ENCODE measurements at places on chromosomes 1 and 21.

DNA sequence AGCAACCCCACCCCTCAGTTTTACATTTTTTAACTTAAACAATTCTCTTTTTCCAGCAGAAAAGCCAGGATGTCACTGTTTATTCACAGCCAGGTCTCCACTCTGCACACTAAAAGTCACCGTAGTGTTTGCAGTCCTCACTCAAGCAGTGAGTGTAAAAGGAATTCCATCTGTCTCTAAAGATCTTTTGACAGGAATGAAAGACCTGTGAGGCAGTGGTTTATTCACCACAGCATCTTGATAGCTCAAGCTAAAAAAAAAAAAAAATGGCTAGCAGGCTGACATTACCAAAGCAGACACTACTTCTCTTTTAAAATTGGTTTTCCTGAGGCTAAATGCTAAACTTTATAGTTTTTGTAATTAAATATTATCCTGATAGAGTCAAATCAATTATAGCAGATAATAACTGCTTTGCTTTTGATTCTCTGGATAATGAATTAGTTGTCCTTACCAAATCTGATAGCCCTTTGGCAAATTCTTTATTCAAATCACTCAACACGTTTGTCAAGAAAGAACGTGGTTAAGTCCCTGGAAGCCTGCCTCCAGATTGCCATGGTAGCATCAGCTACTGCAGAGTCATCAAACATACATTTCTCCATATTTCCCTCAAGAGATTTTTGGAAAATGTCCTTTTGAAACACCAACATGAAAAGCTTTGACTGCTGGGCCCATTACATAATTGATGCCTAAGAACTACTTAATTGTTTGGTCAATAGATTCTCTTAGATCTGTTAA is 22.2 kb upstream of the SLC5A9 start:
- no peak overlapping the region for H3K27ac ChIP-seq
- H3K4me3 ChIP-seq: no peak overlapping the region
- no peaks in the 10 kb centered on the region for H3K36me3 ChIP-seq
- no peak for DNase-seq
- H3K27me3 ChIP-seq: no peaks in the 10 kb centered on the region
- H3K4me1 ChIP-seq: no peaks in the 10 kb centered on the region

DNA sequence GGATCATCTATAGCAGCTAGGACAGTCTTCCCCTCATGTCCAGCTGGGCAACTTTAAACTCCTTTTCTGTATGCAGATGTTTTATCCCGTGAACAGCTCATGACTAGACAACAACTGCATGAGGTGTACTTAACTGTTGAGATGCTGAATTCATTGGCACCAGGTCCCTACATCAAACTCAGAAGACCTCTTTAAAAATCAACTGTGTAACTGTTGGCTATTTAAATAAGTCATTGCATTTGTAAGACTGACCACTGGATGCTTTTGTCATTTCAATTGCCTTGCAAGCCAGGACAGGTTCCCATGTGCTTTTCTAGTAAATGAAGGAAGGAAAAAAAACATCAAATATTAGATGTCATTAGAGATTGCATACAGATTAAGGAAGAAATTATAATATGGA is 28.3 kb upstream of the GORAB start:
- no peak overlapping the region for H3K27ac ChIP-seq
- H3K27me3 ChIP-seq: no peaks in the 10 kb centered on the region
- no peak overlapping the region for H3K4me3 ChIP-seq
- H3K4me1 ChIP-seq: no peaks in the 10 kb centered on the region
- DNase-seq: no peak

DNA sequence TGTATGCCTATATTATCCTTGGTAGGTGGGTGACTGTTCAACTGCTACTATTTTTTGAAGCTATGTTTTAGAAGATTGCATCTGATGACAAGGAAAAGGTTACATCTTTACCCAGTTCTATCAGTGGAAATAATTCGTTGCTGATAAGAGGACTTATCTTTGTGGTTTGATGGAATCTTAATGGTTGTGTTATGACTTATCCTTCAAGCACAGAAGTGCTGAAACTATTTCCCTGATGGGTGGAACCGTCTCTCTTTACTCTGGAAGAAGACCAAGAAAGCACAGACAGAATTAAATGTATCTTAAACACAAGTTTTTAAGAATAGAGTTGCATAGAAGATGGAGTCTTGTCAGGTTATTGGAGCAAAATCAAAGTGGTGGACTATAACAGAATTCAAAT is 437.7 kb upstream of the KAZN start:
- DNase-seq: no peak
- H3K36me3 ChIP-seq: no peaks in the 10 kb centered on the region
- no peaks in the 10 kb centered on the region for H3K4me1 ChIP-seq

DNA sequence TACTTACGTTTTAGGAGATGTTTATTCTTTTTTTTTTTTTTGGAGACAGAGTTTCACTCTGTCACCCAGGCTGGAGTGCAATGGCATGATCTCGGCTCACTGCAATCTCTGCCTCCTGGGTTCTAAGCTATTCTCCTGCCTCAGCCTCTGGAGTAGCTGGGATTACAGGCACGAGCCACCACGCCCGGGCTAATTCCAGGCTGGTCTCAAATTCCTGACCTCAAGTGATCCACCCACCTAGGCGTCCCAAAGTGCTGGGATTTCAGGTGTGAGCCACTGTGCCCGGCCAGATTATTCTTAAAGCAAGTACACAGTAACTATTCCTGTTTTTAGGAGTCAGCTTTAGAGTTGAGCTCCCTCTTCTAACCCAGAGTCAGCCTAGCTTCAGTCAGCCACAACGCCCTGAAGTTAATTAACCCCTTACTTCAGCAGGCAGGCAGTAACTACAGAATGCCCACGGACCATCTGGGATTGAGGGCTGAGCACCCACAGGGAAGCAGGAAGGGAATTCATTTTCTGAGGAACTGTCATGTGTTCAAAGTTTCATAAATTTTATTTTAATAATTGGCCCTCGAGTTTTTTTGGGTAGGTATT is 5.3 kb upstream of the ID3 start:
- DNase-seq: peak; percentile 35
- H3K27me3 ChIP-seq: no peaks in the 10 kb centered on the region
- no peaks in the 10 kb centered on the region for H3K36me3 ChIP-seq
- no peak overlapping the region for H3K4me3 ChIP-seq
- H3K27ac ChIP-seq: peak overlapping the region; percentile 85

GRCh38 chr1:85313888-85314696 is 37.7 kb upstream of the BCL10 start:
- no peaks in the 10 kb centered on the region for H3K27me3 ChIP-seq
- no peak overlapping the region for H3K4me3 ChIP-seq
- no peaks in the 10 kb centered on the region for H3K36me3 ChIP-seq
- H3K27ac ChIP-seq: no peak overlapping the region
- H3K4me1 ChIP-seq: peaks cover 1% of the 10 kb centered on the region
- DNase-seq: no peak

DNA sequence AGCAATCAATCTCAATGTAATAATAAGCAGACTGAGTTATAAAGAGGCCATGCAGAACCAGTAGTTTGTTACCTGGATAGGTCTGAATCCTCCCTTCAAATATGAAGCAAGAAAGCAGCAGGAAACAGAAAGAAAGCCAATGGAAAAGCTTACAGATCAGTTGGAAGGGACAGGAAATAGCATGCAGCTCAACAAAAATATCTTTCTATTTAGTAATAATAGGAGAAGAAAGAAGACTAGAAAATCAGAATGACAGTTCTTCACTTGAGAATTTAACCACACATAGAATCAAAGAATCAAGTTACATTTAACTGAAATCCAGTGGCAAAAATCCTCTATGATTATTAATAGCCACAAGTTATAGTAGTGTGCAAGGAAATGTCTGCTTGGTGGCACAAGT is 194.4 kb downstream of the EIF4G3 start:
- H3K4me1 ChIP-seq: no peaks in the 10 kb centered on the region
- H3K27ac ChIP-seq: no peak overlapping the region
- peaks cover 6% of the 10 kb centered on the region for H3K36me3 ChIP-seq

DNA sequence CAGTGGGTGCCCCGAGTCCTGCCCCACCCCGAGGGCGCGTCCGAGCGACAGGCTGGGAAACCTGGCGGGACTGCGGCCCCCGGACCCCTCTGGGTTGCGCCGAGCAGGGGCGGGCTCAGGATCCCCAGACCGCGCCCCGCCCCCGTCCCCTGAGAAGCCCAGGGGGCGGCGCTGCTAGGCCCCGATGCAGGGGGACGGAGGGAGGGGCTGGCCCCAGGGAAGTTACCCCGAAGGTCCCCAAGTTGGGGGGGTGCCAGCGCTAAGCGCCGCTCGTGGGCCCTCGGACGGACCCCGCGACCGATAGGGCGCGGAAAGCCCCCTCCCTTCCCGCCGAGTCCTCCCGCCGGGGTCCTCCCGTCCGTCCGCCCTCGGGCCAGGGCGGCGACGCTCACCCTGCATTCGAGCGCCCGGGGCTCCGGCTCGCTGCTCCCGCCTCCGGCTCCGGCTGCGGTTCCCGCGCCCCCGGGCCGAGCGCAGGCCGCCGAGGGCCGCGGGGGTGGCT is 414 bp downstream of the GPR153 start:
- H3K4me3 ChIP-seq: peak overlapping the region; percentile 77
- H3K4me1 ChIP-seq: peaks cover 16% of the 10 kb centered on the region
- peaks cover 8% of the 10 kb centered on the region for H3K27me3 ChIP-seq
- no peak overlapping the region for H3K27ac ChIP-seq

- no peak for DNase-seq
- H3K36me3 ChIP-seq: no peaks in the 10 kb centered on the region
- peaks cover 4% of the 10 kb centered on the region for H3K4me1 ChIP-seq
- no peak overlapping the region for H3K4me3 ChIP-seq
- H3K27ac ChIP-seq: no peak overlapping the region
- no peaks in the 10 kb centered on the region for H3K27me3 ChIP-seq
These were observed 22.2 kb upstream of the C1orf174 start for GRCh38 chr1:3922201-3922725.

DNA sequence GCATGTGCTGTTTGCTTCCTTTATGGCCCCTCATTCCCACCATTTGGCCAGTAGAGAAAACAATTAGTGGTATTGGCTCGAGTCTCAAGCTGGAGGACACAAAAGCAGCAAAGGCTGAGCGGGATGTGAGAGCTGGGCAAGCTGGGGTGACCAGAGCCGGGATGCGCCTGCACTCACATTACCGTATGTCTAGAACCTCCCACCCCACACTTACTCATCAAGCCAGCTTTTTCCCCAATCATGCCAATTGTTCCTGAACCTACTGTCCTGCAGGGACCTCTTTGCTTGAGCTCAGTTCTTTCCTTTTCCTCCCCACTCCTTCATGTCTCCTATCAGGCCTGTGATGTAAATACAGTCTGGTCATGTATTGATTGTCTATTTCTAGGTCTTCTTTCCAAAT is 45.9 kb downstream of the KIRREL1 start:
- no peaks in the 10 kb centered on the region for H3K27me3 ChIP-seq
- DNase-seq: no peak
- no peak overlapping the region for H3K27ac ChIP-seq
- peaks cover 58% of the 10 kb centered on the region for H3K4me1 ChIP-seq
- H3K4me3 ChIP-seq: no peak overlapping the region
- H3K36me3 ChIP-seq: no peaks in the 10 kb centered on the region

- H3K27me3 ChIP-seq: no peaks in the 10 kb centered on the region
- no peak overlapping the region for H3K27ac ChIP-seq
- H3K4me1 ChIP-seq: no peaks in the 10 kb centered on the region
- H3K4me3 ChIP-seq: no peak overlapping the region
- no peaks in the 10 kb centered on the region for H3K36me3 ChIP-seq
These were observed 38.9 kb upstream of the HSD3B1 start for GRCh38 chr1:119467857-119468668.

- H3K36me3 ChIP-seq: no peaks in the 10 kb centered on the region
These were observed at the start of gene GBP4 for GRCh38 chr1:89198491-89199072. Gene GBP4, minus strand, starts transcription at chr1:89198942. Its CDS starts 108 bp downstream, at chr1:89198834.

- H3K4me1 ChIP-seq: peaks cover 8% of the 10 kb centered on the region
- no peaks in the 10 kb centered on the region for H3K36me3 ChIP-seq
- H3K27ac ChIP-seq: no peak overlapping the region
- DNase-seq: peak; percentile 38
- H3K4me3 ChIP-seq: no peak overlapping the region
These were observed 23.6 kb upstream of the DNM3 start for GRCh38 chr1:171817511-171818265.

GRCh38 chr1:70075761-70076160 is 129.6 kb downstream of the LRRC40 start:
- DNase-seq: peak; percentile 13
- no peak overlapping the region for H3K4me3 ChIP-seq
- H3K36me3 ChIP-seq: no peaks in the 10 kb centered on the region
- peaks cover 5% of the 10 kb centered on the region for H3K27me3 ChIP-seq

DNA sequence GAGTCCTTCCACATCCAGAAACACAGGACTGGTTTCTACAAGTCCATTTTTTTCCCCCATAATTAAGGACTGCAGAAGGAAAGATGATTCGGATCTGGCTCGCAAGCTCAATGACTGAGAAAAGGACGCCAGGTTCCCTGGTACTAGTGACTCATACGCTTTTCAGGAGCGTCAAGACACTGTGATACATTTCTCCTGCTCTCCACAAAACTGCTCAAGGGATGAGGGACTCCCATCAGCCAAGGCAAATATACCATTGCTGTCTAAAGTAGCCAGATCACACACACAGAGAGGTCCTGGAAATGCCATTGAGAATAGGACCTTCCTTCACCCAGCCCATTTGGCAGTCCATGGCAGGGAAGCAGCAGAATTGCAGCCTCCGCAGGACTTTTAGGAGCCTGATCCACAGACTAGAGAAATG is 253.6 kb upstream of the IRF2BP2 start:
- no peak overlapping the region for H3K27ac ChIP-seq
- H3K36me3 ChIP-seq: no peaks in the 10 kb centered on the region
- no peaks in the 10 kb centered on the region for H3K27me3 ChIP-seq
- peaks cover 2% of the 10 kb centered on the region for H3K4me1 ChIP-seq
- no peak overlapping the region for H3K4me3 ChIP-seq

DNA sequence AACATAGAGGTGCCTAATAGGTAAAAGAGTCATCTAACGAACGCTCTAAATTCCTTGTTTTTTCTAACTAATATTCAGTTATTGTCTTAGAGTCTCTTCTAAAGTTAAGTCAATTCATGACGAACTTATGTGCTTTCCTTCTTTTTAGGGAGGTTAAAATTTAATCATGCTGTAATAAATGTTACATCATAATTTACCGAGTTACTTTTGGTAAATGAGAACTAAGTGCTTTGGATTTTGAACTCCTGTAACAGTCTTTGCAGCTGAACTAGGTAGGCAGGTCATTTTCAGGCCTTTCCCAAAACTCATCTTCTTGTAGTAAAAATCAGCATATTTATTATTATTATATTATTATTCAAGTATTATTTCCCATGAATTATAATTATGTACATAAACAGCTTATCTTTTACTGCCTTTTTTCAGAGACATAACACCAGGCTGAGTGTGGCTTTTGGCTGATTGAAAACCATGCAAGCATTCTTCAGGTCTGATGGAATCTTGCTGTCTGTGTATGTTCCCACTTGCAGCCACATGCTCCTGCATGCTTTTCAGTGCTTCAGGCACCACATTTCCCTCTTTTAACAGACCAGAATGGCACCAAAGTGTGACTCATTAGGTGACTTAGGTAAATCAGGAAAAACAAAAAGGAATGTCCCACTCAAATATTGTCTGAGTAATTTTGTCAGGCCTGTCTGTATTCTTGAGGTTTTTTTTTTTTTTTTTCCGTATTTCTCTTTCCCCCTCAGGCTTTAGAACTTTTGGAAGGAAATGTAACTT is 81.0 kb upstream of the CD55 start:
- H3K27me3 ChIP-seq: no peaks in the 10 kb centered on the region
- no peaks in the 10 kb centered on the region for H3K4me1 ChIP-seq
- no peak for DNase-seq
- H3K4me3 ChIP-seq: no peak overlapping the region
- H3K36me3 ChIP-seq: no peaks in the 10 kb centered on the region
- no peak overlapping the region for H3K27ac ChIP-seq

GRCh38 chr1:245880754-245881403 is 626.2 kb downstream of the SMYD3 start:
- H3K4me3 ChIP-seq: no peak overlapping the region
- H3K4me1 ChIP-seq: no peaks in the 10 kb centered on the region

- no peak for DNase-seq
- H3K27ac ChIP-seq: no peak overlapping the region
- H3K4me3 ChIP-seq: no peak overlapping the region
These were observed 35.7 kb upstream of the MAGOH start for GRCh38 chr1:53274026-53274425.

All from neural progenitor cell (in vitro differentiated cells).